ENCODE measurements at places on chromosomes 4 and X.

GRCh38 chrX:38513112-38513742 is 48.1 kb upstream of the TSPAN7 start:
- no peak for DNase-seq

GRCh38 chrX:129747533-129747932 is 8.8 kb downstream of the XPNPEP2 start:
- DNase-seq, result no peak

- DNase-seq, result no peak
Observed at GRCh38 chr4:56910172-56910967, 2.7 kb downstream of the REST start.

DNA sequence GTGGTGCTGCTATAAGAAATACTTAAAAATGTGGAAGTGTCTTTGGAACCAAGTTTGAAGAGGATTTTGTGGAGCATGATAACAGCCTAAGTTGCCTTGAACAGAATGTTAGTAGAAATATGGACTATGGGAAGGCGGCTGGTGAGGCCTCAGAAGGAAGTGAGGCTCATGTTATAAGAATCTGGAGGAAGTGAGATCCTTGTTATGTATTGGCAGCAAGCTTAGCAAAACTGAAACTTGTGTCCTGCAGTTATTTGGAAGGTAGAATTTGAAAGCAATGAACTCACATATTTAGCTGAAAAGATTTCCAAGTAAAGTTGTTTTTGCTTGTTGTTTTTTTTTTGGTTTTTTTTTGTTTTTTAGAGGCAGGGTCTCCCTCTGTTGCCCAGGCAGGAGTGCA is 13.6 kb upstream of the MED14 start:
- no peak for DNase-seq

- peak; percentile 68 for DNase-seq
Observed at GRCh38 chrX:39730662-39731329, 367.0 kb downstream of the BCOR start.

GRCh38 chr4:102578819-102579218 is 77.7 kb downstream of the NFKB1 start:
- DNase-seq, result no peak

GRCh38 chr4:153116291-153116680 is 88.0 kb upstream of the TRIM2 start:
- no peak for DNase-seq

DNA sequence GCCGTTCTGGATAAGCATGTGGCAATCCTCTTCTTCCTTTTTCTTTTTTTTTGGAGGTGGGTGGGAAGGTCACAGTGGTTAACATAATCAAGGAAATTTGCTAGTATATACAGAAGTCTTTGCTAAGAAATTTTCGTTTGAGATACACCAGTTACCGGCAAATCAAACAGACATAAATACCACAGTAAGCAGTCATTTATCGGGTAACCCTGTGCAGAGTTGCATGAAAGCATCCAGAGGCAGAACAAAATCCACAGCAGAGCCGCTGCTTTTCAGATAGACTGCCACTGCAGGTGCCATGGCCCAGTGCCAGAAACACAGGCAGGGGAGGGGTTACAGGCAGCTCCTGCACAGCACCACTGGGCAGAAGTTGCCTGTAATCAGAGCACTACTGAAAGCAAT is 179.1 kb upstream of the MAB21L2 start:
- DNase-seq, result peak; percentile 27

DNA sequence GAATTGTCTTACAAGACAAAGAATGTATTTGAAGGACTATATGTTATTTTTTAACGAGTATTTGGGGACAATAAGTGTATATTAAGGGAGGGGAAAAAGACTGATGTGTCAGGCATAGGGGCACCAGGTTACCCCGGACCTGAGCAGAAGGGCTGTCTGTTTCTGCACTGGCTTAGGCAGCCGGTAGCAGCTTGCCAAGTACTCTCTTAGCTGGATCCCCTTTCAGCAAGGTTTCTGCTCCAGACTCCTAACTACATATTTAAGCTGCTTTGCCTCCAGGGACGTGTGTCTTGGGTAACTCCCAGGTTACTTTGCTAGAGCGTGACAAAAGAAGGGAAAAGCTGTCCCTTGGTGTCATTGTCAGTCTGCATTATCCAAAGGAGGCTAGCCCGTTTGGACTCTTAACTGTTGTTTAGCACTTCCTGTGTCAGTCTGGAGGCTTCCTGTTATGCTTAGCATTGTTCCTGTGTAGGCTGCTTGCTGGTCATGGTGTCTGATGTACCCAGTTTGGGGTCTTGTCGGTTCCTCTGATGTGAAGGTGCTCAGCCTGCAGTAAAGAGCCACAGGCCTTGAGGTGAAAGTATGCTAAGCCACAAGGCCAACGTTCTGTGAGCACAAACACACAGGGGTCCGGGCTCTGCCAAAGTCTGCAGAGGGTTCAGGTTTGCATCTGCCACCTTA is 11.6 kb downstream of the CXCR3 start:
- DNase-seq, result no peak

DNA sequence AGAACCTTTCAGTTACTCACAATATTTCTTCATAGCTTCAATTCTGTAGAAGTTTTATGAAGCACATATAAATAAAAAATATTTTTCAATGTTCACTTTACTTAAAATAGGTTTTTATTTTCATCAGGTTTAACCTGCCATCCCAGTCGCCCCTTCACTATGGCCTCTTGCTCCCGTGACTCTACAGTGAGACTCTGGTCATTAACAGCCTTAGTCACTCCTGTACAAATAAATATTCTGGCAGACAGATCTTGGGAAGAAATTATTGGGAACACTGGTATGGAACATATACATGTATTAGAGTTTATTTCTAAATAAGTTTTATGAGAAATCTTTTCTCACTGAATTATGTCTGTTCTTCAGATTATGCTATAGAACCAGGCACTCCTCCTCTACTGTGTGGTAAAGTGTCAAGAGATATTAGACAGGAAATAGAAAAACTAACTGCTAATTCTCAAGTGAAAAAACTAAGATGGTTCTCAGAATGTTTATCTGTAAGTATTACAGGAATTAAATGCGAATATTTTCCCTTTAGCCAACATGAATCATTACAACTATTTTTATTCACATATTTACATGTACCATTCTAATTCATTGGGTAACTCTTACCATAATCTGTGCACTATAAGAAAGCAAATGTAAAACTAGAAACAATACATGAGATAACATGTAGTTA is 45.6 kb downstream of the SPATA4 start:
- DNase-seq, result no peak

GRCh38 chr4:185624259-185624589 is 88.9 kb upstream of the PDLIM3 start:
- DNase-seq, result no peak

GRCh38 chr4:122674371-122674770 is 53.5 kb upstream of the IL21 start:
- no peak for DNase-seq

DNA sequence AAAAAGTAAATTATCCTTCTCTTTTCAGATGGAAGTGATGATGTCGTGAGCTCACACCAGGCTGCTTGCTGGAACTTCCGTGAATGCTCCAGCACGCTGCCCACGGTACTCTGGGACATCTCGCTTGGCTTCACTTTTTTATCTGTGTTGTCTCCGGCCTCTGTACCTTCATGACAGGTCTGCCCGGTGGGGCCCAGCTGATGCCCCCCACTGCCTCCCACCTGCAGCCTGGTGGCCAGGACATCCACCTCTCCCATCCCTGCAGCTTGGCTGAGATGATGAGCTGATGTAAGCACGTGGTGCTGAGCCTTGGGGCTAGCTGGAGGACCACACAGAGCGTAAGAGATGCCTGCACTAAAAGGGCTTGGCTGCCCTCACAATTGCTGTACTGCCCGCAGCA is 59.0 kb upstream of the HELT start:
- no peak for DNase-seq

DNA sequence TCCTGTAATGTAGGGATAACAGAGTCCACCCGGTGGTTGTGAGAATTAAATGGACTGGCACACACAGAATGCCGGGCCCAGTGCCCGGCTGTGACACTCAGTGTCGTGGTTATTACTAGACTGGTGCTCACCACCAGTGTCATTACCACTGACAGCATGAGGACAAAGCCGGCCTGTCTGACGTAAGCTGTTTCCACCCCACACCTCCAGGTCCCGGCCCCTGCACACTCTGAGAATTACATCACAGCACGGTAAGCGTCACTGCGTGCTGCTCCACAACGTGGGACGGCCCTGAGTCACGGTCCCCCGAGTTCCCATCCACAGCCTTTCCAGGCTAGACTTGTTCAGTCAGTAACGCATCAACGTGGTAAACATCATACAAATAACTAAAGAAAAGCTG is 22.9 kb downstream of the FAT1 start:
- DNase-seq, result peak; percentile 34

DNA sequence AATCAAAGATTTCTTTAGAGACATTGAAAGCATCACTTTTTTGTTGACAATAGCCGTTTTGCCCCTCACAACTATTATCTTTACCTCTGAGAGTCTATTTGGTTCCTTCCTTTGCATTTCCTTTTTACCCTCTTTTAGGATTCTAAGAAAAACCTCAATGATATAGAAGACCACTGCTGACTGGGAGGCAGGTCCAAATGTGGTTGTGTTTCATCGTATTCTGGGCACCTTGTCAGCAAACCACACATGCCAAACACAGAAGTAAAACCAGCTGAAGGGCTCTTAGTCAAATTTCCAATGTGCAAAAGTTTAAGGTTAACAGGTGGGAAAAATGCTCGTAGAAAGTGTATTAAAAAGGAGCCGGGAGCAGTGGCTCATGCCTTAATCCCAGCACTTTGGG is 5.1 kb upstream of the PRMT9 start:
- no peak for DNase-seq

- no peak for DNase-seq
Observed at GRCh38 chr4:76996445-76996844, 46.9 kb downstream of the SEPTIN11 start.

GRCh38 chrX:72043636-72044035 is 88.1 kb downstream of the RTL5 start:
- DNase-seq, result no peak

GRCh38 chrX:109187473-109188168 is 294.3 kb downstream of the GUCY2F start:
- DNase-seq, result no peak

DNA sequence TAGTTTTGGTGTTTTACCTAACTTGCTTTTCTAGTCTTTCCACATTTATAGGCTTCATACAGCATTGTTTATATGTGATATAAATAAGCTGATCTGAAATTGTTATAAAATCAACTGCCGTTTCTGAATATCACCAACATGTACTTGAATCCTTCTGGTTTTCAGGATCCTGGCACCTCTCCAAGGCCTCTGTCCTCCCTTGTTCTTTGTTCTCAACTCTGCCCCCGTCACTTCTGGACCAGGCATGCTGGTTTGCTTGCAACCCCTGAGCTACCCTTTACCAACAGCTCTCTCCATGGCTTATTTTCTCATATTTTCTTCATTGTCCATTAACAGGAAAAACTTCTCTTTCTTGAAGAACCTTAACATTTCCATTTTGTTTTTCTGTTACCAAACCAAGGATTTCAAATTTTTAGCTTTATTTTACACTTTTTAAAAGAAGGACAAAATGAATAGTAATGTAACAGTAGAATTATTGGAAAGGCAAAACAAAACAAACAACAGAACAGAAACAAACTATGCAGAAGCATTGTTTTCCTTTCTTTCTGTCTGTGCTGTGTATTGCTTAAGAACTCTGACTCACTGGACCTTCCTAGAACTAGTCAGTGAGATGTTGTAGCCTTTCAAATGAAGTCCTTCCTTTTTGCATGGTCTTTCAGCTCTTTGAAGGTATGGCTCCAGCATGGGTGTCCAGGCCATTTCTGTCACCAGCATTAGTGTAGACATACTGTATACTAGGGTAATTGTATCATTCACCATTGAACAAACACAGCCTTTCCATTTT is 44.8 kb downstream of the BANK1 start:
- DNase-seq, result peak; percentile 57

- no peak for DNase-seq
Observed at GRCh38 chr4:165433529-165433928, 54.7 kb downstream of the CPE start.

DNA sequence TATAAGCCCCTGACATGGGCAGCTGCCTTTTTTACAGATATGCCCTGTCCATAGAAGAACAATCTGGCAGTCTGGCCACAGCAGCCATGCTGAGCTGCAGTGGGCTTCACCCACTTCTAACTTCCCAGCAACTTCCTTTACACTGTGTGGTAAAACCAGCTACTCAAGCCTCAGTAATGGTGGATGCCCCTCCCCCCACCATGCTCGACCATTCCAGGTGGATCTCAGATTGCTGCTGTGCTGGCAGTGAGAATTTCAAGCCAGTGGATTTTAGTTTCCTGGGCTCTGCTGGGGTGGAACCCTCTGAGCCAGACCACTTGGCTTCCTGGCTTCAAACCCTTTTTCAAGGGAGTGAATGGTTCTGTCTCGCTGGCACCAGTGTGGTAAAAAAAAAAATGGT is 355.9 kb upstream of the EDA2R start:
- no peak for DNase-seq

GRCh38 chr4:175215208-175215607 is 297.1 kb downstream of the ADAM29 start:
- no peak for DNase-seq

DNA sequence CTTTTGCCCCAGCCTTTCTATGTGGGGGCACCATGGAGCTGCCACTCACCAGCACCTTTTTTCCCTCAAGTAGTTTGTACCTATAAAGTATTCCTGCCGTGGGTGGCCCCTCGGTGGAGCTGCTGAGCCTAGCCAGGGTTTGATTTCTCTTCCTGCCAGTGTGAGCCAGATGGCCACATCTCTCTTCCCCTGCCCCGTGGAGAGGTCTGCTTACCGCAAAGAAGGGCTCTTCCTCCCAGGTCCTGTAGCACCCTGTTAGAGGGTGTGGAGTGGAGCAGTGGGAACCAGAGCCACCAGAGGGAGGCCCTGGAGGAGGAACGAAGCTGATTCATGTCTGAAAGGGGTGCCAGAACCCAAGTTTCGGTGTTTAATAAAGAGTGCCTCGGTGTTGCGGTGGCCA is 95.4 kb downstream of the PTTG2 start:
- DNase-seq, result no peak

DNA sequence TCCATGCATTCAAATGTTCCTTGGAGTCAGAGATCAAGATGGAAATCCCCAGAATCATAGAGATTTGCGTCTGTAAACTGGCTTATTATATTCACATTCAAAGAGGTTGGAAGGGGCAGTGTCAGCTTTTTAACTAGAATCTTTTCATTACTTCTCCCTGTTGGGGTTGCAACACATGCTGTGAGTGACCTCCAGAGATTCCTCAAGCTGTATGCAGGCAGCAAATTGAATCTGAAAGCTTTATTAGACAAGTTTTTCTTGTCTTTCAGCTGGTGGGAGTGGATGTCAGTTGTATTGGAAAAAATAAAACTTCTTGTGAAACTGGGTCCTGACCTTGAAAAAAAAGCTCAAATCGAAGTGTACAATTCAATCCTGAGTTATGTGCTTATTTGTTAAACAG is 736.5 kb upstream of the FTHL17 start:
- no peak for DNase-seq

DNA sequence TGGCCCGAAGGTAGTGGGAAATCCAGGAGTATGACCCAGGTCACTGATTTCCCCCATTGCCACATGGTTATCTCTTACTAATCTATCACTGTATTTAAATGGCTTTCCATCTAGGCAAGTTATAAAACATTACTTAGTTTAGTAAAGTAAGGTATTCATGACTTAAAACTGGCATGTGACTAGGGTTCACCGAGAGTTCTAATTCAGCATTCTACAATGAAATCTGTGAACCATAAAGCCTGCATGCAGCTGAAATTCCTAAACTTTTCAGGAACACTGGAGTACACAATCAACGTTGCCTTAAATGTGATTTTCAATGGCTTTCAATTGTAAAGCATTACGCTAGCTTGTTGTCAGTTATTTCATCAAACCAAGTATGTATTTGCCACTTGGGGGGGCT is 22.7 kb upstream of the PRPS2 start:
- no peak for DNase-seq

Measured in Calu3 (cell line).